ENCODE measurements at places on chromosomes 1 and 21.

DNA sequence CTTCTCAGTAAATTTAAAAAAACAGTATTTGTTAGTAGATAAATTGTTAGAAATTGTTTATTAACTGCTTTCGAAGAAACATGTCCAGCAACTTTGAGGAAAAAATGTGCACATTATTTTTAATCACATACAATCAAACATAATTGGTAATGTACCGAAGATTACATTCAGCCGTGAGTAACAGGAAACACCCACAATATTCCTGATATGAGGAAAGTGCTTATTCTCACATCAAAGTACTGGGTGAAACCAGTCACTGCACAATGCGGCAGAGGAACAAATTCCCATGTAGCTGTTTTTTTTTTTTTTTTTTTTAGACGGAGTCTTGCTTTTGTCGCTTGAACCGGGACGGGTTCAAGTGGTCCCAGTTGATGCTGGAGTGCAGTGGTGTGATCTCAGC lies 9.7 kb downstream of the ACBD3 start:
- no peak for DNase-seq

- DNase-seq, result no peak
Observed at GRCh38 chr1:235434001-235434400, 66.8 kb downstream of the TBCE start.

- DNase-seq, result no peak
Observed at GRCh38 chr1:60924165-60924564, 158.2 kb upstream of the NFIA start.

DNA sequence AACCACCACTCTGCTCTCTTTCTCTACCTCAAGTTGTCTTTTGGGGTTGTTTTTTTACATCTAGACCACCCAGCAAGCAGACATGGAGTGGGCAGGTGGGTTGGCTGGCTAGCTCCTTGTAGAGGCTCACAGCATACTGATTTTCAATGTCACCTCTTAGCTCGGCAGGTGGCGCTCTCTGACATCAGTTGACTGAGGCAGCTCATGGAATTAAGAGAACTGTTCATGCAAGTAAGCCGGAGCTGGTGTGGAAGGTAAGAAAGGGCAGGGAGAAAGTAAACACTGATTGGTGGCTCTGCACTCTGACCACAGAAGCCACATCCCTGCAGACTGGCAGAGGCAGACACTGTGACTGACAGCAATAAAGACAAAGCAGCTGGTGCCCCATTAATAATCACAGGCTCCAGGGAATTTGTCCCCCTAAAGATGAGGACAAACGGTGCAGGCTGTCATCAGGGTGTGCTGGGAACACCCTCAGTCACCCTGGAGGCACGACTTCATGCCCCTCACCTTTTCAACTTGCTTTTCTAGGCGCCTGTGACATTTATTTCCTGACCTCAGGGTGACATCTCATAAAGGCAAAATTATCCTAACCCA lies 226.8 kb downstream of the LMX1A start:
- no peak for DNase-seq

DNA sequence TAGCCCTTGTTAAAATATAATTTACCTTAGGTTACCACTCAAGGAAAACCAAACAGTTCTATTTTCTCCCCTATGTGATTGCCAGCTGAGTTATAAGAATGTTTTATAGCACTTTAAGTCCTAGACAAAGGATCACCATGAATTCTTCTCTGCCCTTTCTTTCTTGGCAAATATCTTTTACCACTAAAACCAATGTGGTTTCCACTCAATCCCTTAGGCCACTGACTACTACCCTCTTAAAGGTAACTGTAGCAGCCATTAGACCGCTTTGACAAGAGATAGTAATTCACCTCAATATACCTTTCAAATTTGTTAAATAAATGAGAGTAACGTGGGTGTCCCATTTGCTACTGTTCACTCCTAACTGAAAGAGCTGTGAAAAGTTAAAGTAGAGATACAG lies 307.9 kb upstream of the PRMT6 start:
- DNase-seq, result no peak

DNA sequence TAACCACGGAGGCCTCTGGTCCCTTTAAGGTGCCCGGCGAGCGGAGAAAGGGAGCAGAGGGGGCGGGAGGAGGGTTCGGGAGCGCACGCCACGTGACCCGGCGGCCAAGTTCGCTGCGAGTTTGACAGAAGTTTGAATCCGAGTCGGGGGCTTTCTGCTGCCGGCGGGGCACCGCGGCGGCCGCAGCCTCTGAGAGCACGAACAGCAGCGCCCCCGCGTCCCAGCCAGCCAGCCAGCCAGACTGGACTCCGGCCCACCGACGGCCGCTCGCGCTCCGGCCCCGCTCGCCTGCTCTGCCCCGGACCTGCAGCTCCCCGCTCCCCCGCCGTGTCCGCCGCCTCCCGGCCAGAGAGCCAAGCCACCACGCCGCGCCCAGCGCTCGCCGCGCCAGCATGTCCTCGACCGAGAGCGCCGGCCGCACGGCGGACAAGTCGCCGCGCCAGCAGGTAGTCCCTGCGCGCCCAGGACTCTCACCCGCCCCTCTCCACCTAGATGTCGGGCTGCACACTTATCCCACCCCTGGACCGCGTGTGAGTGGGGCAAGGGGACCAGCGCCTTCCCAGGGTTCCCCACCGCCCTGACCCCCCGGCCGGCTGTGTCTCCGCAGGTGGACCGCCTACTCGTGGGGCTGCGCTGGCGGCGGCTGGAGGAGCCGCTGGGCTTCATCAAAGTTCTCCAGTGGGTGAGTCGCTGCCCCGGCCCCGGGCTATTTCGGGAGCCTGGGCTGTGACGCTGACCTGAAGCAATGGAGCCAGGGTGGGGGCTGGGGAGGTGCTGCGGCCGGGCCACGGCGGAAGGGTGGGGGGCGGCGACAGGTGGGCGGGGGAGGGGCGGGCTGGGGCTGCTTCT lies at the start of gene SYPL2:
SYPL2 (plus strand) TSS at position 95 of the 849 bp plus-strand sequence; CDS start at position 393, 298 bp downstream.
- no peak for DNase-seq

DNA sequence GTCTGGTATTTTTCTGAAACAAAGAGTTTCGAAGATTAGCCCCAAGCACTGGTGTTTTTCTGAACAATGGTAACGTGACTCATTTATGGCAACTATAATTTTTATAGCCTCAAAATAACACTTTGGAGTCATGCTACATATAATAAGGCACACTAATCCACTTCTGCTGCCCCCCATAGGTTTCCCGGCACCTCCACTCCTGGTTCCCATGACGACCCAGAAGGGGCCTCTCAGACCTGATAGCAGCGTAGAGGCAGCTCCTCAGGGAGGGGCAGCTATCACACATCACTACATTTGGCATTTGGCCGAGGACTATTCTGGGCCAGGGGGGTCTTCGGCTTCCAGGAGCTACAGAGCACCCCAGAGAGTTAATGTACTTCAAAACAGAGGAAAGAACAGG lies 23.3 kb downstream of the CAPN8 start:
- DNase-seq, result no peak

DNA sequence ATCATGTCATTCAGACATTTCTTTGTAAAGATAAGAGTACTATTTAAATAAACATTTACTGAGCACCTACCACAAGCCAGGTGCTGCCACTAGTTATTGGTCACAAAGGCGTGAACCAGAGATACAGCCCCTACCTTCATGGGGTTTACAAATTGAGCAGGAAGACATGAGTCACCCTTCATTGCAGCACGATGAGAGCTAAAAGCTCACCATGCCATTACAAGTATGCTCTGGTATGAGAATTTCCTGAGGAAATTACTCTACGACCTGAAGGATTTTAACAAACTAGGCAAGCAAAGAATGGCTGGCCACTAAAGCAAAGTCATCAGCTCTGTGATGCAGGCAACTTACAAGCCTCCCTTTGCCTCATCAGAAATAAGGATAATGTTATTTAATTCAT lies 346.8 kb downstream of the BRINP2 start:
- no peak for DNase-seq

DNA sequence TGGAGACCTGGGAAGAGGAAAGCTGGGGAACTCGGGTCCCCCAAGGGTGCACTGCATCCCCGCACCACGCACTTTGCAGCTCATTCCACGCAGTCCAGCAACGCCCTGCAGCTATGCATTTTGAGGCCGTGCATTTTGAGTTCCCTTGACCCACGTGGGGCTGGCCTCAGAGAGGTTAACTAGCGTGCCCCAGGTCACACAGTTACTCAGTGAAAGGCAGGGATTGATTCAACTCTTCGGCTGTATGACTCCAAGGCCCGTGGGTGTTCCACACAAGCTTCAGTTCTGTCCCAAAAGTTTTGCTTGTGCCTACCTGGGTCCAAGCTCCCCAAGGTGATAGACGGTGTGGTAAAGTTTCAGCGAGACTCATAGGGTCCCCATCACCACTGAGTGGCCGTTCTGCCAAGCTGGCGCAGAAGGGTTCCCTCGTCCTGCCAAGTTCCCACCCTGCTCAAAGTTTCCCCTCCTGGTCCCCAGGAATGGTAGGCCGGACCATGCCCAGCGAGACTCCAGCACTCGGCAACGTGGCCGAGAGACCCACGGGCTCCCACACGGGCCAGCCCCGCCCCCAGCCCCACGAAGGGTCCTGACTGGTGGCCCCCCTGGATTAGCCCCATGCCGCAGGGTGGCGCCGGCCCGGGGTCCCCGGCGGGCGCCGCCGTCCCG lies 611 bp downstream of the HSPG2 start:
- no peak for DNase-seq

- DNase-seq, result peak; percentile 65
Observed at GRCh38 chr21:45152265-45152746, 77.9 kb downstream of the ADARB1 start.

DNA sequence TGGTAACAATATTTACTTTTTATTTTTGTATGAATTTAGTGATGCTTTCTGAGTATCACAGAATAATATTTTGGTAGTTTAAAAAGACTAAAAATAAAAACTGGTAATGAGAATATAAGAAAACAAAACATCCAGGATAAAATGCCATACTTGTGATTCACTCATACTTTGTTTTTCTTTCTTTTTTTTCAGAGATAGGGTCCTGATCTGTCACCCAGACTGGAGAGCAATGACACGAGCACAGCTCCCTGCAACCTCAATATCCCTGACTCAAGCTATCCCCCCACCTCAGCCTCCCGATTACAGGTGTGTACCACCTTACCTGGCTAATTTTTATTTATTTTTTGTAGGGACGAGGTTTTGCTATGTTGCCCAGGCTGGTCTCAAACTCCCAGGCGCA lies 64.2 kb upstream of the ADAM30 start:
- DNase-seq, result no peak

- DNase-seq, result peak; percentile 92
Observed at GRCh38 chr1:48471691-48472576, at the start of gene SPATA6. TSS of gene SPATA6 (minus strand) at chr1:48472204. CDS start at chr1:48472008, 196 bp downstream.

DNA sequence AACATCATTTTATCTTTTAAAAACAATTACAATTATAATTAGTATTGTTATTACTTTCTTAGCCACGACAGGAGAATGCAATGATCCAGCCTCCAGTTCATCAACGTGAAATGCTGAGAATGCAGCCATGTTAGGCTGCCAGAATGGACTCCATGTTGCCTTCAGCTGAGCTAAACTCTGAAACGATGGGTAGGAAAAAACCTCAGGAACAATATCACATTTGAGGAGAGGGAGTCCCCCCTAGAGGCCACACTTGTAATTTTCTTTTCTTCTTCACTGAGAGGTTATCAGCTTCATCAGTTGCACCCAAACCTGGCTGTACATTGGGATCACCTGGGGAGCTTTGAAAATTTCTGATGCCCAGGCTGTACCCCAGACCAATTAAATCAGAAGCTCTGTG lies 34.6 kb upstream of the DNAH14 start:
- DNase-seq, result no peak

- DNase-seq, result no peak
Observed at GRCh38 chr1:61165402-61165801, 83.0 kb downstream of the NFIA start.

GRCh38 chr1:31470794-31471315 lies 57.8 kb downstream of the SERINC2 start:
- DNase-seq, result no peak

- no peak for DNase-seq
Observed at GRCh38 chr1:61184040-61184713, 101.8 kb downstream of the NFIA start.

GRCh38 chr1:12201352-12202189 lies 28.3 kb upstream of the VPS13D start:
- peak; percentile 37 for DNase-seq

- DNase-seq, result no peak
Observed at GRCh38 chr1:227318853-227319607, 738 bp upstream of the CDC42BPA start.

GRCh38 chr1:50822035-50822776 lies 137.9 kb downstream of the FAF1 start:
- no peak for DNase-seq

DNA sequence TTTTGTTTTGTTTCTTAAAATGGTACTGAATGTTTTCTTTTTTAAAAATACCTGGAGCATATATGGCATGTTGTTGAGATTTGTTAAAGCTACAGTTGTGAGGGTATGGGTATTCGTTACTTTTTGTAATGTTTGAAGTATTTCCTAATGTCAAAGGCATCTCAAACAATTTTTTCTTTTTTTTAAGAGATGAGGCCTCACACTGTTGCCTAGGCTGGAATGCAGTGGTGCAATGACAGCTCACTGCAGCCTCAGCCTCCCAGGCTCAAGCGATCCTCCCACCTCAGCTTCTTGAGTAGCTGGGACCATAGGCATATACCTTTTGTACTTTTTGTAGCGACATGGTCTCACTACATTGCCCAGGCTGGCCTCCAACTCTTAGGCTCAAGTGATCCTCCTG lies 16.1 kb downstream of the CLCN6 start:
- no peak for DNase-seq

DNA sequence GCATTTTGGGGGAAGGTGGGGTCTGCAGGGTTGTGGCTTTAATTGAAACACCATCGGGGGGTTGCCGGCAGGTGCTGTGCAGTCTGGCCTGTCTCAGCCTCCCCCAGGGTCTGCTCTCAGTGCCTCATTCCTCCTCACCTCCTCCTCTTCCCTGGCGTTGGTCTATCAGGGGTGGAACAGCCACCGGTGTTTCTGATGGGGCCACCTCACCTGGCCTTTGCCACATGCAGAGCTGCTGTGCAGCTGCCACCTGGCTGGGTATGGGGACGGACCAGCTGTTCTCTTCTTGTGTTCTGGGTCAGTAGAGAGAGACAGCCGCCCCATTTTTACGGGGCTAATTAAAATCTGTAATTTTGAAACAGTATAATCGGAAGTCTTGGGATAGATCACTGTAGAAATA lies 53.9 kb downstream of the SPSB1 start:
- DNase-seq, result no peak

DNA sequence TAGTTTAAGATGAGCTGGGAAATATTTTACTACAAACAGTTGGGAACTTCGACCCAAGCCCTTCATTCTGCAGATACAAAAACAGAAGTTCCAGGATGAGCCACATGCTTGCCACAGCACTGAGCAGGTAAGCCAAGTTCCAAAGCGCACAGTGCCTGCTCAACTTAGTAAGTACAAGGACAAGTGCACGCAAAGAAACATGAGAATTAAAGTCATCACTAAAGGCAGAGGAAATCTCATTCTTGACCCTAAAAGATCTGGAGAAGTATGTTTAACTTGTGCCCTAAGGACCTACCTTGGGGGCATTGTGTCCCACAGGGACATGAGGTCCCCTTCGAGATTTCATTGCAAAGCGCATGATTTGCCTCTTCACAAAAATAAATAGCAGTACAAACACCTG lies 1.2 kb upstream of the UBAP2L start:
- DNase-seq, result no peak

- no peak for DNase-seq
Observed at GRCh38 chr1:4023678-4024077, 123.6 kb upstream of the C1orf174 start.

GRCh38 chr21:45169682-45170081 lies 95.3 kb downstream of the ADARB1 start:
- no peak for DNase-seq

All from stimulated activated CD4-positive, alpha-beta T cell treated with anti-CD3 and anti-CD28 coated beads, TNF-alpha, amount 100 ng/mL, for 24 hours (primary cell).